ENCODE measurements at places on chromosomes 5 and 9.

GRCh38 chr5:163303718-163304117 is 133.7 kb upstream of the CCNG1 start:
- DNase-seq = no peak

GRCh38 chr9:1284727-1285126 is 234.6 kb downstream of the DMRT2 start:
- no peak for DNase-seq

DNA sequence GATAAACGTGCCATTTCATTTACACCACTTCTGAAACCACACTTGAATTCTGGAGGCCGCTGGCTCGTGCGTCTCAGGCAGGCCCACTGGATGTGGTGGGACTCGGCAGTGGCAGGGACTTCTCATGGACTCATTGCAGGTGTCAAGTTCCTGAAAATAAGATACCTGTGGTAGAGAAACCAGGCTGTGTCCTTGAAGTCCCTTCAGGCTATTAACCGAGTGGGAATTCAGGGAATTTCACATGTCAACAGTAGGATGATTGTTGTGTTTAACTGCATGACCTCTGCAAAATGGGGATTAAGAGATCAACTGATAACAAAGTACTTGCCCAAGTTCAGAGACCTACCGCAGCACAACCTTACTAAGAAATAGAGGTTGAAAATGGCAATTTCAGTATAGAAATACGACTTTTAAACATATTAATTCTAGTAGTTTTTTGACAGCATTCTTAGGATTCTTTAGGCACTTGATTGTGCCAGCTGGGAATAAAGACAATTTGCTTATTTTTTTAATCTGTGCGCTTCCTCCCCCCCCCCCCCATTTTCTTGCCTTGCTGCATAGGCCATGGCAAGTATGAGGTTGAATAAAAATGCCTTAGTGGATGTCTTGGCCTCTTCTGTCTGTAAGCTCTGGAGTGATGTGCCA is 26.8 kb downstream of the TRIP13 start:
- DNase-seq = no peak

GRCh38 chr5:57327561-57328367 is 153.9 kb downstream of the GPBP1 start:
- DNase-seq = no peak

GRCh38 chr5:142883438-142883837 is 113.3 kb downstream of the ARHGAP26 start:
- DNase-seq = no peak

- DNase-seq = no peak
These were observed 138.4 kb upstream of the RPS23 start for GRCh38 chr5:82416512-82416911.

DNA sequence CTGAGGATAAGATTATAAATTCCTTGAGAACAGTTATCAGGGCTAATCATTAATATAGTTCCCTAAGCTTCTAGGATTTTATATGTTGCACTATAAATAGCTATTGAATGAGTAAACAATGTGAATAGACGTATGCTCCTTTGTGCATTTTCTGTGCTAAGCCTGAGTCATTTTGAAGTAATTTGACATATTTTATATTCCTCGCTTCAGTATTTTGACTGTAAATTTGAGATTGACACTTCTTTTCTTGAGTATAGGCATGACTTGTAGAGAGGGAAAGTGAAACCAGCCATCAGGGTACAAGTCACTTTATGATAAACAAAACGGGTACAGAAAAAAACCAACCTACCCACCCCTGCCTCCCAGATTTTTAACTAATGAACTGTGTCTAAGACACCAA is 367.7 kb upstream of the PRR16 start:
- no peak for DNase-seq

- no peak for DNase-seq
These were observed 75.4 kb upstream of the ADAMTS19 start for GRCh38 chr5:129384736-129385135.

DNA sequence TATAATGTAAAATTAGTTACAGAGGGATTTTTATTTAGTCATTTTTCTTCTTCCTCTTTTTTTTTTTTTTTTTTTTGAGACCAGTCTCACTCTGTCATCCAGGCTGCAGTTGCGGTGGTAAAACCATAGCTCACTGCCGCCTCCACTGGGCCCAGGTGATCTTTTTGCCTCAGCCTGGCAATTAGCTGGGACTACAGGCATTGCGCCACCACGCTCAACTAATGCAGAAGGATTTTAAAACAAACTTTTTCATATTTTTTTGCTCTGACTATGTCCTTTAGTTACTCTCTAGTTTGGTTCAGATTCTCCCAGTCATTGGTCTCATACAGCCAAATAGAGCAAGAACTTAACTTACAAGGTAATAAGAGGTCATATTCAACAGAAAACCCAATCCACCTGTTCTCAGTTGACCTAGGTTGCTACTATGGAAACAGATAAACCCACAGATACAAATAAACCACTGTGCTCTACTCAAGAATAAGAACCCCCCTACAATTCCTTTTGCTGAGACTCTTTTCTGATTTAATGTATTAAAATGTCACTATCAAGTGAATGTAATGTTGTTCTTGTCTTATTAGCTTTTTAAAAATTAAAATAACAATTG is 50.1 kb upstream of the TTC39B start:
- DNase-seq = no peak

GRCh38 chr9:123063177-123063598 is 29.7 kb downstream of the GPR21 start:
- DNase-seq = no peak

DNA sequence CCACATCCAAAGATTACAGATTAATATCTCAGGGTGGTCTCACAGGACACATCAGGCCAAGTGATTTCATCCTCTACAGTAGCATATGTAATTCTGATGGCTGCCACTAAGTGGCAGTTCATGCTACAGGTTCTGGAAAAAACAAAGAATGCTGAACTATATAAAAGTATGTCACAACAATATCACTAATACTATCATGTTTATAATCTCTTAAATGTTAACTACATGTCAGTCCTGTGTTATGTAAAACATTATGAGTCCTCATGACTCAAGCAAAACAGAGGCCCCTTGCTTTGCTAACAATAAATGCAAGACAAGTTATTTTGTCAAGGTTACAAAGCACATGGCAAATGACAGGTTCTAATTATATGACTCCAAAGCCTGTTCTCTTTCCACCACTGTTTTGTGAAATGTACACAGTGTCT is 233.2 kb downstream of the FBXL17 start:
- DNase-seq = no peak
